ENCODE measurements at places on chromosomes 6 and 20.

GRCh38 chr20:47727170-47727880, 58.0 kb downstream of the SULF2 start:
- DNase-seq = peak; percentile 66

DNA sequence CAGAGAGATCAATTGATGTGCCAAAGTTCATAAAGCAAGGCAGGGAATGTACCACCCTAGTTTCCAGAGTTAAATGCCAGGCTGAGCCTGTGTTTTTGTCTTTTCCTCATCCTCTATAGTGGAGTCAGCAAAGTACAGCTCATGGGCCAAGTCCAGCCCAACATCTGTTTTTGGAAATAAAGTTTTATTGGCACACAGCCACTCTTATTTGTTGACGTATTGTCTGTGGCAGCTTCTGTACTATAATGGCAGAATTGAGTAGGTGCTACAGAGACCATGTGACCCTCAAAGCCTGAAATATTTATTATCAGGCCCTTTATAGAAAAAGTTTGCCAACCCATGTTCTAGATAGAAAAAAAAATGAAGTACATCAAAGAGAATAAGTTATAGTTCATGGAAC, 187.0 kb downstream of the TSHZ2 start:
- no peak for DNase-seq

DNA sequence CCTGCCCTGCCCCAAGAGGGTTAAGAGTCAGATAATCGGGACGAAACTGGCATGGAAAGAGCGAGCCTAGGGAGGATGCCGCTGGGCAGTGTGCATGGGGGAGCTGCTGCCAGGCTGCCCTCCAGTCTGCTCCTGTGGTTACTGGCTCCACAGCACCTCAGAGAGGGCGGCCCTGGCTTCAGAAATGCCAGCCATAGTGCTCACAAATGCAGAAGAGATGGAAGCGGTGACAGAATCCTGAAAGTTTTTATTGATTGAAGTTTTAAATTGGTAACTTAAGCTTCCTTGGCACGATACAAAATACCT, 57.9 kb downstream of the VAPB start:
- DNase-seq = no peak

GRCh38 chr6:141401168-141401567, 731.6 kb upstream of the GJE1 start:
- DNase-seq = no peak

GRCh38 chr6:124964764-124965105, 2.5 kb downstream of the RNF217 start:
- no peak for DNase-seq

- no peak for DNase-seq
Observed at GRCh38 chr6:1624058-1624850, 14.5 kb downstream of the FOXC1 start.

GRCh38 chr20:37407573-37408002, 61.6 kb downstream of the SRC start:
- no peak for DNase-seq

- DNase-seq = no peak
Observed at GRCh38 chr6:139748353-139749146, 374.1 kb upstream of the CITED2 start.

DNA sequence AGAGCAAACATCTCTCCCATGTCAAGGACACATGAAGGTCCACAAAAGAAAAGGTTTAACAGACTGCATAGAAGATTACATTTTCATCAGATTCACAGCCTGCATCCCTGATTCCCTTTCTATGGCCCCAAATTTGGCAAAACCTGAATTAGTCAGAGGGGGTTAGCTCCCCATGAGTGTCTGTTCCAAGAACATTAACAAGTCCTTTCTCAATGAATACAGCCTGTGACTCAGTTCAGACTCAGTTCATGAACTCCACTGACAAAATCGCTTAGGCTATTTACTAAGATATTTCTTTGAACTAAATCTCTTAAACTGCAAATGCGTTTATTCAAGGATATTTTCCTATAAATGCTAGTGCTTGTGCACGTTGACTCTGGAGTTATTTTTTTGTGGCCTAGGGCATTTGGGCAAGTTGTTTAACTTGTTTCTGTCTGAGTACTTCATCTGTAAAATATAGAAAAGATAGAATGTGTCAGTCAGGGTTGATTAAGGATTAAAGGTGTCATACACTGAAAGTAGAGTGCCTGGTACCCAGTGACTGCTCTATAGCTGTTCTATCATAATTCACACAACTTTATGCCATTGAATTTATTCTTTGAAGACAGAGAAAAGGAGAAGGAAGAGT, 422.6 kb downstream of the HTR1B start:
- DNase-seq = no peak

DNA sequence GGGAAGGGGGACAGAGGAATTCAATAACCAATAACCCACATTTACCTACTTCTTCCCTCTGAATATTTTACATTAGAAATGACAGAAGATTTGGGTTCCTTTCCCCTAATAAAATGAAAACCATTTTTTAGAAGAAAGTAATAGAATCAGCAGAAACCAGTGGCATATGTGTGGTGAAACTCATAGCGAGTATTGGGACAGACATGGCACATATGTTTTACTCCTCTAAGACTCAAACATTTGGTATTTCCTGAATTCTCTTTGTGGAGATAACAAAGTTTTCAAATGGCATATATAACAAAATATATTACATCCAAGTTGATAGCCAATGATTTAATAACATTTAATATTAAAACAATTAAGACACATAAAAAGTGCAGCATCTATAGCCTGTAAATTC, 12.9 kb upstream of the BEND3 start:
- no peak for DNase-seq

DNA sequence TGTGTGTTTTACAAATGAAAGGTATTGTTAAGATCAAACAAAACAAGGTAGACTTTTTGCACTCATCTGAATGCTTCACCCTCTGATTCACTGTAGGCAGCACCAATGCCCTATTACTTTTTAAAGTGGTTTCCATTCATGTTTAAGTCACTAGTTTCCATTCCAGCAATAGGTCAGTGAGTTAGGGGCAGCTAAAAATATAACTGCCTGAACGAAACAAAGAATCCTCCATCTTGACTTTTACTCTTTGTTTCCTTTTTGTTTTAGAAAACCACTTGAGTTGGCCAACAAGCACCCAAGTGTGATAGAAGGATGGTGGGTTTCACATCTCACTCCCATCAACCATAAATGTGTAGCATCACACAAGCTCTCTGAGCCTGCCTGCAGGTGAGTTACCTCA, 25.5 kb downstream of the CLIC5 start:
- DNase-seq = no peak

All from stimulated activated CD4-positive, alpha-beta T cell treated with anti-CD3 and anti-CD28 coated beads, Interleukin-1b, Interleukin-23, amount 100 ng/mL, for 24 hours (primary cell).